ENCODE measurements at places on chromosomes 12 and 14.

DNA sequence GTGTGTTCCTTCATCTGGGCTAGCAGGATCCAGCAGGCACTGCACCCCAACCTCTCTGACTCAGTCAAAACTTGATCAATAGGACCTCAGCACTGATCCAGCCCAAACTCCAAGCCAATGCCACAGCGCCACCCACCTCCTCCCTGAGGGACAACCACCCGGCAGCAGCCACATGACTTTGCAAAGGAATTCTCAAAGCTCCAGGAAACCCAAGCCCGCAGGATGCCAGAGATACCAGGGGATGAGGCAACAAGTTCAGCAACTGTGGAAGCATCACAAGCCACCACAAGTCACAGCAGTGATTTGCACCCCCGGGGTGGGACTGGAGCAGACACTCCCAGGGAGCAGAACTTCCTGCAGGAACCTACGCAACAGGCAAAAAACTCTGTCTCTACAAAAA is 37.3 kb downstream of the ACTN1 start:
- no peak for DNase-seq

GRCh38 chr14:70340002-70340401 is 19.5 kb downstream of the COX16 start:
- DNase-seq, result no peak

DNA sequence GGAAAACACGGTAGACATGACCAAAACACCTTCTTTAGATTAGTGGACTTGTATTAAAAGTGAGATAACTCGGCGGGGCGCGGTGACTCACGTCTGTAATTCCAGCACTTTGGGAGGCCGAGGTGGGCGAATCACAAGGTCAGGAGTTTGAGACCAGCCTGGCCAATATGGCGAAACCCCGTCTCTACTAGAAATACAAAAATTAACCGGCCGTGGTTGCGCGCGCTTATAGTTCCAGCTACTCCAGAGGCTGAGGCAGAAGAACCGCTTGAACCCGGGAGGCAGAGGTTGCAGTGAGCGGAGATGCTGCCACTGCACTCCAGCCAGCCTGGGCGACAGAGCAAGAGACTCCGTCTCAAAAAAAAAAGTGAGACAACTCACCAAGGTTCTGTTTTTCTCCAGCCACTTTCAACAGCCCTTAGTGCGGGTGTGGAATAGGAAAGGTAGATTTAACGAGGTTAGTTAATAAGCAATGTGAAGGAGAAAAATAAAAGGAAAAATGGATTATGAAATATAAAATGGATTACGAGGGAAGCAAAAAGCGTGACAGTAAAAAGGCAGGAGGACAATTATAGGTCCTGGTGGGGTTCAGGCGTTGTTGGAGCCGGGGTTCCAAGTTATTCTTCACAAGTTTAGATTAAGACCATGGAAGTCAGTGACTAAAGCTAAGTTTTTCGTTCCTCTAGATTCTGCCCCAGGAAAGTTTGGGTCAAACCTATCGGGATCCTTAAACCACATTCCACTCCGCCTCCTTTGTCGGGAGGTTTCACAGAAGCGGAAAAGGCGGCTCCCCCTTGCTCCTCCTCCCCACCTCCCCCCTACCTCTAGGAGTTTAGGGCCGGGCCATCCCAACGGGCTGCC is 534 bp downstream of the PPP2R3C start:
- no peak for DNase-seq

GRCh38 chr12:112463478-112463877 is 44.7 kb downstream of the PTPN11 start:
- DNase-seq, result no peak

GRCh38 chr12:87923361-87923760 is 105.8 kb downstream of the C12orf50 start:
- no peak for DNase-seq

GRCh38 chr12:22215467-22216253 is 118.8 kb downstream of the ST8SIA1 start:
- DNase-seq, result no peak

DNA sequence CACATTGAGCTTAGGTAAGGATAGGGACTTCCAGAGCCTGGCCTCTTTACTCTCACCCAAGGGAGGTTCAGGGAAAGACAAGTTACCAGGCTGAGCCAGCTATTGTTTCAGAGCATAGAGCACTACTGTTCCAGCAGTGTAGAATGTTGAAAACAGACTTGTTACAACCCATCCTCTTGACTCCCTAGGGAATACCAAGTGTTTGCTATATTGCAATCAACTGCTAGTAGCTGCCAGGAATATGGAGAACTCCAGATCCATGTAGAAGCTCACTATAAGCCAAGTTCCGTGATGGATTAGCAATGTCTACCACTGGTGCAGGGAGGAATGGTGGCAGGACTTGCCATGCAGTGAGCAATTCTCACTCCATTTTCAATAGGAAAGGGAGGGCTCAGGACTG is 199.8 kb upstream of the RBM19 start:
- DNase-seq, result no peak
